ENCODE measurements at places on chromosomes 7 and 10.

- no peak for DNase-seq
Observed at GRCh38 chr10:12709000-12709401, 292.5 kb downstream of the CCDC3 start.

GRCh38 chr7:111952783-111953182, 253.4 kb downstream of the DOCK4 start:
- no peak for DNase-seq

DNA sequence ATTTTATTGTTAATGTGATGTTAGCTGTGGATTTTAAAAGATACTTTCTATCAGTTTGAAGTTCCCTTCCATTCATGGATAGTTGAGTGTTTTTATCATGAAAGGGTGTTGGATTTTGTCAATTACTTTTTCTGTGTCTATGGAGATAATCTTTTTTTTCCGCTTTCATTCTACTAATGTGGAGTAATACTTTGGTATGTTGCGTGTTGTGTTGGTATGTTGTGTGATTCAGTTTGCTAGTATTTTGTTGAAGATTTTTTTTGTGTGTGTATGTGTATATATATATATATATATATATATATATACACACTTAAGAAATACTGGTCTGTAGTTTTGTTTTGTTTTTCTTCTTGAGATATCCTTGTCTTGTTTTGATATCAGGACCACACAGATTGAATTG, 100.3 kb downstream of the CCSER2 start:
- DNase-seq = no peak

DNA sequence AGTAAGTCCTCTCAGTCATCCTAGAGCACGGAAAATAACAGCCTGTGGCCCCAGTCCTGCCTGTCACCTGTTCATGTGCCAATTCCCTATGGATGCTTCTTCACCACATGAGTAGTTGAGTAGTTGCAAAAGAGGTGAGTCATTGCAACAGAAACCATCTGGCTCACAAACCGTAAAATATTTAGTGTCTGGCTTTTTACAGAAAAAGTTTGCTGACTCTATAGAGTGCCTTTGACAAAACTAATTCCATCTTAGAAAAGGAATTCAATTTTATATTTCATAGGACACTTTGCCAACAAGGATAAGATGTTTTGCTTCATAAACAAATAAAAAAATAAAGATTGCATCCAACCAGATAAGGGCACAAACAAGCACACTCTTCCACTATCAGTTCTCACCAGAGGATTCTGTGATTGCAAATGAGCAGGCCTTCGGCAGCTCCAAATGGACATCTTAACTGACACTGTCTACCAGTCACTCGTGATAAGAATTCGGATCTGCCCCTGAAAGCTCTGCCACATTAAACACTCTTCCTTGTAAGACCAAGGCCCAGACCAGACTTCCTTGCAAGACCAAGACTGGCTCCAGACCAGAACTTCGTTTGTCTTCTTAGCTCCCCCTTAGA, 242.7 kb upstream of the SEMA3C start:
- DNase-seq = peak; percentile 62

All from hepatic stellate cell (primary cell).